ENCODE measurements at places on chromosomes 2 and 18. TPM values are rescaled to one million over a fixed set of nuclear protein-coding genes. Genes with fewer than 3 reads are reported as not detected.

NDUFAF7 gene
- total RNA-seq, result 22.9 TPM

LOXHD1 gene
- 0.07 TPM for total RNA-seq

ACOXL gene
- total RNA-seq, result 0.23 TPM

BOLL gene
- total RNA-seq, result not detected

HMSD gene
- total RNA-seq, result 26.7 TPM

LRRC30 gene
- total RNA-seq, result not detected
